ENCODE measurements at places on chromosomes 11 and 22.

DNA sequence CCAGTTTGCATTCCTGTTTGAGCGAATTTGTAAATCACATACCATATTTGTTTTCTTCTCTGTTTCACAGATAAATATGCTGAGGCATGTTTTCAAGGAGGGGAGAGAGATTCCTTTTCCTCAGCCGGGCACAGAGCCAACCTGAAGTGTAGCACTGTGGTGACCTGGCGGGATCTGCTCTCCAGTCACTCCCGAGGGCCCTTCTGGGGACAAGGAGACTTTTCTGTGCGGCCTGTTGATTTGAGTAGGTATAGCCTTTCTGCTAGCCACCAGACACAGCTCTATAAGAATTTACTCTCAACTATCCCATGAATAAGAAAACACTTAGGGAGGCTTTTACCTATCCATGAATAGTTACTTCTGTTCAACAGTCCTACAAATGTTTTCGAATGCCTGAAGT is 63.5 kb upstream of the FDX1 start:
- DNase-seq = no peak

- no peak for DNase-seq
Measured at GRCh38 chr11:2270322-2271076, at the start of gene ASCL2. Gene ASCL2, minus strand, starts transcription at chr11:2270588. Its CDS starts 256 bp downstream, at chr11:2270332.

DNA sequence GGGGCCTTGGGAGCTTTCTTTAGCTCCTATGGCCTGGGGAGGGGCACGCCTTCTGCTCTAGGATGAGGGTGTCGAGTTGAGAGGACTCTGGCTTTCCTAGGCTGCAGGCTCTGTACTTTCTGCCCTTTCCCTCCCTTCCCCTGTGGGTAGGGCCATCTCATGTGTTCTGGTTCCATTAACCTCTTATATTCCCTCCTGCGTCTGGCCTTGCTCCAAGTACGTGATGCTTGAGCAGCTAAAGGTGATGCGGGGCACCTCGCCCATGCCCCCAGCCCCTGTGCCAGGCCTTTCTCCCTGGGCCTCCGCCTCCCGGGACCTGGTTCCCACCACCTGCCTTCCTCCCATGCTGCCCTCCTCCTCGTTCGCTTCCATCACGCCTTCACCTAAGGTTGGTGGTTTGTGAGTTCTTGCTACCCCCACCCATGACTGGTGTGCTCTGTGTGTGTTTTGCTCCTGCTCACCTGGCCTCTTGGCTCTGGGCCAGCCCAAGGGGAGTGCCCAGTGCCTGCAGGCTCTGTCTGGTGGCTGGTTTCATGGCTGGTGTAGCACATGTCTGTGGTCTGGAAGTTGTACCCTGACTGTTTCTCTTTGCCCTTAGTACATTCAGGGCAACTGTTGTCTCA is 34.1 kb downstream of the PHLDB1 start:
- DNase-seq = no peak

DNA sequence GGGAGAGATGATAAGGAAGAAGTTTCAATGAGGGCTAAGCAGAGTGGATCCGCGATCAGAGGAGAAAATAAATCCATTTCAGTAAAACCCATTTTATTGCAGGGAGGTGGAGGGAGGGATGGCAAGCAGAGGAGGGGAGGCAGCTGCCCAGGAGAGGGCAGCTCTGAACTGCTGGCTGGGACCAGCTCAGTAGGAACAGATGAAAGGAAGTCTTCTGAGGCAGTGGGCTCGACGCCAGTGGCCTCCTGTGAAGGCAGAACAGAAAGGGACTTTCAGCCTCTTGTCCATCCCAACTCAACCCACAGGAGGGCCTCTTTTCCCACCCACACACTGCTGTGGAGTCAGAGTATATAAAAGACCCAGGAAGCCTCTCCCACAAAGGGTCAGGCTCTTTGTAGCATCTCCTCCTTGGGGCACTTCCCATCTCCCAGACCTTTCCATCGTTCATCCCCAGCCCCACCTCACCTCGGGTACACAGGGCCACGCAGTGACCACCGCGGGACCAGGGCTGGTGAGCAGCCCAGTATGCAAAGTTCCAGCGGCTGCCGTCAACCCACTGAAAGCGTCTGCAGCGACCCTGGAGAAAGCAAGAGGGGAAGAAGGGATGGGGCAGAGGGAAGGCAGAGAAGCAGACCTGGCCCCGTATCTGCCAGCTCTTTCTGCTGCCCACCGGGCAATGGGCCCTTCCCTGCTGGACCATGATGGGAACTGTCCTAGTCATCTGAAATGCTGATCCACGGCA is 3.0 kb downstream of the PRG2 start:
- DNase-seq = no peak

DNA sequence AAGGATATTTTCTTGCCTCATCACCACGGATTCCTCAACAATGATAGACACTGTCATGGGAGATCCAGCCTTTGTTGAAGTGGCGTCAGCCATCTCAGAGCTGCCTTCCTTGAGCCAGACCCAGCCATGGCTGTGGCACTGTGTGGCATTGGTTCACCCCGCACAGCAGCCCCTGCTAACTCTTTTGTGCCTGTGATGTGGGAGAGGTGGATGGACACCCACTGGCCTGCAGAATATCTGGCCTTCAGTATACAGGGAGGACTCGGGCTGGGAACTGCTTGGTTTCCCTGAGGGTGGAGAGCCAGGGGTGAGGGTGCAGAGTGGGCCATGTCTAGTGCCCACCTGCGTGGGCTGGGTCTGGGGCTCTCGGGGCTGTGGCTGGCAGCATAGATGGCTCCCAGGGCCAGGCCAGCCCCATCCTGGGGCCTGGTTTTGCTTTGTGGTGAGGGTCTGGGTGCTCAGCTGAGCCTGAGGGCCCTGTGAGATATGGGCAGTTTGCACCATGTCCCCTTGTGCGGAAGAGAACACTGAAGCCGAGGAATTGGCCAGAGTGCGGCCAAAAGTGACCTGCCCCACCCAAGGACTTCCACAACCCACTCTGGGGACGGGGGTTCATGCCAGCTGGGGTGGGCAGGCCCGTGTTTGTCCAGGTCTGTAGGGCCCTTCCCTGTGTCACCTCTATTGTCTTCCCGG is 6.1 kb downstream of the CLDN5 start:
- no peak for DNase-seq

Measured in activated CD4-positive, alpha-beta T cell treated with anti-CD3 and anti-CD28 coated beads, Interleukin-2, amount 50 U/mL, for 24 hours (primary cell).